ENCODE measurements at places on chromosomes 2 and 18.

DNA sequence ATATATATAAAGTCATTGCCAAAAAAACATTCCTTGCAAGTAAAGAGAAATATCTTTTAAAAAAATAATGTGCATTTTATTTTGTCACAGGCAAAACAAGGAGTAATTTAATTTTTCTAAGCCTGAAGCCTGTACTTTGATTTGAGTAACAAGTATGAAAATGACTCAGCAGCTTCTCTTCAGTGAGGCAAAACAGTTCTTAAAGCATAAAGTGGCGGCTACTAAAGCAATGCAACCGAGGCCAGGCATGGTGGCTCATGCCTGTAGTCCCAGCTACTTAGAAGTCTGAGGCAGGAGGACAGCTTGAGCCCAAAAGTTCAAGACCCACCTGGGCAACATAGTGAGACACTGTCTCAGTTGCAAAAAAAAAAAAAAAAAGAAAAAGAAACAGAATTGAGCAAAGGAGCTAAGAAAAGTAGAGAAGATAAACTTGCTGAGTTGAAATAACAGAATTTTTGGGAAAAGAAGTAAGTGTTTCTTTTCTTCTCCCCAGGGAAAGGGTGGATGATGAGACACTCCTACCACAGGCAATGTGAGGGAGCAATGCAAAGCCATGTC lies 29.6 kb downstream of the DOK1 start:
- no peak for DNase-seq

GRCh38 chr2:174970092-174970491 lies 35.1 kb downstream of the CHN1 start:
- DNase-seq, result no peak

DNA sequence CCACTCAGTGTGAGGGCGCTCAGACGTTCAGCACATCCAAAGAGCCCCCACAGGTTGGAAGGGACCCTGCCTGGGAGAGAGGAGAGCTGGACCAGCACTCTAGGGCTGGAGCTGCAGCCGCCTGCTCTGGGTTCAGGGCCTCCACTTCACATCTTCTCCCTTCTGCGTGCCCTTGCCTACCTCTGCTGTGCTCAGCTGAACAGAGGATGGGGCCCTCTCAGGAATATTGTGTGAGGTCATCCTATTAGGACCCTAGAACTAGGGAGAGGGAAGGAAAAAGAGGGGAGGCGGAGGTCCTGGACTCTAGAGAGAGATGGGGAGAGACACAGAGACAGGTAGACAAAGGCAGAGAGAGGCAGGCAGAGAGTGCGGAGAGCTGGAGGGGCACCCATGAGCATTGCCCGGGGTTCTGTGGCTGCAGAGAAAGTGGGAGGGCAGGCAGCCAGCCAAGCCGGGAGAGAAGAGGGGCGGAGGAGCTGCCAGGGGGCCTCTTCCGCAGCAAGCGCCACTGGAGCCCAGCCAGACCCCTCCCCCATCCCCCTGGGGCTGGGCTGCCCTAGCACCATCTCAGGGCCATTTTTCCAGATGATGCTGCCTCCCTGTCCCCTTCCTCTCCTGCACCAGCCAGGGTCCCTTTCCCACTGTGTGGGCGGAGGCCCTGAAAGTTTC lies 8.3 kb upstream of the TNS1 start:
- no peak for DNase-seq

- DNase-seq, result no peak
Observed at GRCh38 chr18:64044616-64045015, 74.7 kb downstream of the SERPINB8 start.
